Naive thymus-derived CD4-positive, alpha-beta T cell (primary cell): ENCODE measurements at places on chromosomes 5 and 9. TPM values are rescaled to one million over a fixed set of nuclear protein-coding genes. Genes with fewer than 3 reads are reported as not detected.

Gene SLC4A9
- 0.13 TPM for total RNA-seq

Gene WWC1
- total RNA-seq: 1.4 TPM

Gene SLC25A2
- 0.27 TPM for total RNA-seq

Gene SIT1
- 45.6 TPM for total RNA-seq

Gene CEL
- total RNA-seq: 0.40 TPM

Gene TEK
- not detected for total RNA-seq

Gene PDZD2
- 2.7 TPM for total RNA-seq

Gene FOXD4
- total RNA-seq: not detected

Gene IL4
- total RNA-seq: not detected

Gene NEUROG1
- total RNA-seq: not detected

Gene RNF145
- total RNA-seq: 51.8 TPM

Gene OMD
- total RNA-seq: not detected

Gene UQCRQ
- total RNA-seq: 110 TPM

Gene SOHLH1
- not detected for total RNA-seq

Gene HACD4
- 9.3 TPM for total RNA-seq

Gene HTR4
- total RNA-seq: not detected in 2 replicates

Gene POLR3G
- total RNA-seq: 2.9 and 3.0 TPM in 2 replicates

Gene RNF180
- not detected in 2 replicates for total RNA-seq

Gene IGFBPL1
- not detected in 2 replicates for total RNA-seq

Gene LARP1
- total RNA-seq: 217 and 220 TPM in 2 replicates
